ENCODE measurements at places on chromosomes 2 and 18.

DNA sequence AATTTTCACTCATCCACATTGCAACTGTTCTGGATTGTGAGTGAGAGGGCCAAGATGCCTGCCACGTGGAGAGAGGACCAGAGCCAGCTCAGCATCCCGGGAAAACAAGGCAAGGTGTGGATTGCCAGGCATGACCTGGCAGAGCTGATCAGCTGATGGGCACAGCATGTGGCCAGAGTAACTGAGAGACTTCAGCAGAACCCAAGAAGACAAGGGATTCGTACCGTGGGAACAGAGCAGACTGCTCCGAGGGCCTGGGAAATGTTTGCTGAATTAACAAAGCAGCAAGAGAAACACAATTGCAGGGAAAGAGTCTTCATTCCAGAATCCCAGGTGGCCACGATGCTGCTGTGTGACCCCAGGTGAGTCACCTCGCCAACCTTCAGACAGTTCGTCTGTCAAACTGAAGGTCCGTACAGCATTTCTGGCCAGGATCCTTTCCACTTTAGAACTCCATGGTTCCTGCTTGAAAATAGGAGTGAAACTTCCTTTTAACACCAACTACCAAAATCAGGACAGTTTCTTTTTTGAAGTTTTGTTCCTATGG is 26.3 kb upstream of the POMC start:
- no peak overlapping the region for H3K27ac ChIP-seq
- H3K4me3 ChIP-seq, result no peak overlapping the region
- peaks cover 4% of the 10 kb centered on the region for H3K36me3 ChIP-seq
- H3K4me1 ChIP-seq, result peaks cover 7% of the 10 kb centered on the region

GRCh38 chr18:55488473-55488872 is 99.5 kb downstream of the TCF4 start:
- no peaks in the 10 kb centered on the region for H3K36me3 ChIP-seq

DNA sequence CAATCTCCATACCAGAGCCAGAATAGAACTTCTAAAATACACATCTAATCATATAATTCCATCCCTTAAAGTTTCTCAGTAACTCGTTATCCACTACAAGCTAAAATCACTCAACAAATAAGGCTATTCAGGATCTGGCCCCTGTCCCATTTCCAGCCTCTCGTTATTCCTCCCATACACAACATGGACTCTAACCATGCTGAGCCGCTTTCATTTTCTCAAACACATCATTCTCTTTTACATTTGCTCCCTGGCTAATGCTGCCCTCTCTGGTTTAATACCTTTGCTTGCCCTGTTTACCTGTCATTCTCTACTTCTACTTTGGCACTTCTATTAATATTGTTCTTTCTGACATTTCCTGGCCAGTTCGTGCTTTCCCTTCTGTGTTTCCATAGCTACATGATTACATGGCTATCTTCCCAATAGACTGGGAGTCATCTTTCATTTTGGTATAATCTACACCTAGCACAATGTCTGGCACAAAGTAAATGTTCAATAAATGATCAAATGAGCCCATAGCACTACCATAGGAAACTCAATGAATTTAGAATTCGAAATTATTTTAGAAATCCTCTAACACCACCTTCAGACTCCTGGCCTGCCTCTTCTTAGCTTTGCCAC is 163.6 kb upstream of the VRK2 start:
- no peak for DNase-seq
- no peaks in the 10 kb centered on the region for H3K36me3 ChIP-seq
- H3K27me3 ChIP-seq, result no peaks in the 10 kb centered on the region
- no peak overlapping the region for H3K4me3 ChIP-seq
- H3K4me1 ChIP-seq, result no peaks in the 10 kb centered on the region
- H3K27ac ChIP-seq, result no peak overlapping the region

GRCh38 chr2:5693287-5694201 is 1.4 kb downstream of the SOX11 start:
- peaks cover 3% of the 10 kb centered on the region for H3K4me1 ChIP-seq
- no peak for DNase-seq
- H3K36me3 ChIP-seq, result no peaks in the 10 kb centered on the region
- H3K4me3 ChIP-seq, result no peak overlapping the region
- H3K27ac ChIP-seq, result no peak overlapping the region

DNA sequence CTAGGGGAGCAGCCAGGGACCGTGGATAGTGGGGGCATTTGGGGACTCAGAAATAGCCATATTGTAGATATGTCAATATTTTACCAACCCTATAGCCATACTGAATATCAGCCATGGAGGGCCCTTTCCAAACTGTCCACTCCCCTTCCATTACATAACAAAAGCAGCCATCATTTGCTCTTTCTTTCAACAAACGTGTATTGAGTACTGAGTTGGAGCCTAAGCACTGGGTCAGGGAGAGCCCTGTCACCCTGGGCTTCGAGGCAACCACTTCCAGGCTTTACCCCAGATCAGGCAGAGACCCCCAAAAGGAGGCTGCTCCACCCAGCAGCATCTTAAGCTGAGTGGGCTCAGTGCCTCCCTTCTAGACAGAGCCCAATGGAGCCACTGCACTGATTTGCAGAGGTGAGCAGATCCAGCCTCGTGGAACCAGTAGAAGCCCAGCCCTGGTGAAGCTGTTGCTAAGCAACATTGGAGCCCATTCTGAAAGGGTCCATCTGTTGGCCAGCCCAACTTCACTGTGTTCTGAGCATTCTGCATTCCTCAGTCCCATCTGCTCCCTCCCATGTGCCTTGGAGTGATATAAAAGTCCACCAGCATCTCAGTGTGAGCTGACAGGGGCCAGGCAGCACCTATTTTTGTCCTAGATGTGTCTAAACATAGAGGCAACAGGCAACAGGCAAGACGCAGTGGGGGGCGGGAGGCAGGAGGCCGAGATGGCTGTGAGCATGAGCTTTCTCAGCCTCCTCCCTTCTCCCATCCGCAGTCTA is 112.1 kb downstream of the PLB1 start:
- H3K4me3 ChIP-seq, result no peak overlapping the region
- DNase-seq, result no peak
- no peaks in the 10 kb centered on the region for H3K36me3 ChIP-seq
- peaks cover 7% of the 10 kb centered on the region for H3K27me3 ChIP-seq
